ELR (cell line): ENCODE measurements at places on chromosomes 5 and 9.

GRCh38 chr5:57456531-57457135 is 26.0 kb downstream of the ACTBL2 start:
- DNase-seq: no peak

- no peak for DNase-seq
These were observed 249.7 kb downstream of the ARHGAP26 start for GRCh38 chr5:143019614-143020515.

- no peak for DNase-seq
These were observed 2.2 kb downstream of the PCDH1 start for GRCh38 chr5:141875795-141876627.

GRCh38 chr5:122485226-122485625 is 173.2 kb downstream of the SNCAIP start:
- DNase-seq: no peak

DNA sequence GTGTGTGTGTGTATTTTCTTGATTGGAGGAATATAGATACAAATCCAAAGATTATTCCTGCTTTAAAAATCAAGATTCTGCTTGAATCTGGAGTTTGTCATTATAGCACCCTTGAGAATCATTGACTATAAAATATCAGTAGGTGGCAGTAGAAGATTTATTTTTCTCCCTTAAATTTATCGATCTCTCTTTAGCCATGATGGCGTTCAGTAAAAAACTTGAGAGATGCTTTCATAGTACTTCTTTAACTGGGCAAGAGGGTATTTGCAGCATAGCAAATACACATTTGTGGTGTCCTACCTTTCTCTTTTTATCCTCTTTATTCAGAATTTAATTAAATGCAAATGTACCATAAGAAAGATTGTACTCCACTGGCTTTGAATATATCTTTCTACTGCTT is 307.7 kb downstream of the ADGRV1 start:
- peak; percentile 51 for DNase-seq

DNA sequence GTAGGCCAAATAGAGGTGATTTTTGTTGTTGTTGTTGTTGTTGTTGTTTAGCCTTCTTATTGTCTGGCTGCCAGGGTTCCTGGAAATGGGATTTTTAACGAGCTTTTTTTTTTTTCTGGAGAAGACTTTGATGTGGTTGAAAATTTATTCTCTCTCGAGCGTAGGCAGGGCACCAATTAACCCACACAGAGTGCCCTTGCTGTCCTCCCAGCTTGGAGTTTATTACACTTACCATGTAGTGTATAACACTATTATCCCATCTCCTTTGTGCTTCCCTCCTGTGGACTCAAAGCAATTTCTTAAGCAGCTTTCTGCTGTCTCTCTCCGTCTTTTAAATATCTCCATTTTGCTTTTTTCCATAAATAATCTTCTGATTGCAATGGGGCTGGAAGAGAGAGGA is 57.4 kb downstream of the OR2K2 start:
- no peak for DNase-seq

DNA sequence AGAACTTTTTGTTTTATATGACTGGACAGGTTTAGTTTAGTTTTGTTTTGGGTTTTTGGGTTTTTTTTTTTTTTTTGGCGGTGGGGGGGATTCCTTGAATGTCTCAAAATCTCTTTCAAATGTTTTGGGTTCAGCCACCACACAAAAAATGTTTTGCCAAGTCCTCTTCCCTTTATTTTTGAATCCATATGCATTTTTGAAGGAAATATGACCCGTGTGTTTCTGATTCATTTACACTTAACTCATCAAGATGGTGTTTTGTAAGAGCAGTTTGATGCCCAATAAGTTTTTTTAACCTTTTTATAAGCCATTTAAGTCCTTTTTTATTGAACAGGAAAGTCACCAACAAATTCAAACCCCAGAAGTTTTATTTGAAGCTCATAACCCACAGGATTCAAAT is 209.8 kb downstream of the CWC27 start:
- no peak for DNase-seq

DNA sequence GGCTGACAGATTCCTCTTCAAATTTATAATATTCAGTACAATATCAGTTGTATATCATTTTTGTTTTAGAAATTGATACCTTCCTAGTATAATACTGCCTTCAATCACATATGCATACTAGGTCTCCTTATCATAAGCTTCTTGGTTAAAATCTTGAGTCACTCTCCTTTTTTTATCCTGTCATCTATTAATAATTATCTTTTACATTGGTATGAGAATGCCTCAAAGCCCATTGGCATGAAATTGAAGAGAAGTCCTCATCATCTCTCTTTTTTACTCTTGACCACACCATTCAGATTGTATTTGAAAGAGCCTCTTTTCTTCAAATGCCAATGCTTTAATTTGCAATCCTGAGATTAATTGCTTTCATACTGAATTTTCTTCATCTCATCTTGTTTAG is 810.3 kb downstream of the BRINP1 start:
- DNase-seq: no peak

DNA sequence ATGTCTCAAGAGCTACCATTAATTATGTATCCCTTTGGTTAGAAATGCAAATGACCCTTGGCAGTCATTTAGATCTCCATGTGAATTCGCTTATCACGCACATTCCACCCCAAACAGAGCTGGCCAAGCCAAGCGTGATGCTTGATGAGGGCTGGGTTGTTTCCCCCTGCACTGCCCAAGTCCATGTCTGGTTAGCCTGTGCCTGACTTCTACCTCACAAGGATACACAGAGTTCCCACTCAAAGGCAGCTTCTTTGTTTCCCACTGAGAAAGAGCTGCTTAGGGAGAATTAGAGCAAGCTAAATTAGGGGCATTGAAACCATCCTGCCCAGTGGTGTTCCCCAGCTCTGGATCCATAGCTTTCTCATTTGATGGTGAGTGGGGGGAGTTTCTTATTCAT is 87.2 kb downstream of the FSTL4 start:
- DNase-seq: no peak

GRCh38 chr9:75376680-75377254 is 288.5 kb downstream of the OSTF1 start:
- no peak for DNase-seq

DNA sequence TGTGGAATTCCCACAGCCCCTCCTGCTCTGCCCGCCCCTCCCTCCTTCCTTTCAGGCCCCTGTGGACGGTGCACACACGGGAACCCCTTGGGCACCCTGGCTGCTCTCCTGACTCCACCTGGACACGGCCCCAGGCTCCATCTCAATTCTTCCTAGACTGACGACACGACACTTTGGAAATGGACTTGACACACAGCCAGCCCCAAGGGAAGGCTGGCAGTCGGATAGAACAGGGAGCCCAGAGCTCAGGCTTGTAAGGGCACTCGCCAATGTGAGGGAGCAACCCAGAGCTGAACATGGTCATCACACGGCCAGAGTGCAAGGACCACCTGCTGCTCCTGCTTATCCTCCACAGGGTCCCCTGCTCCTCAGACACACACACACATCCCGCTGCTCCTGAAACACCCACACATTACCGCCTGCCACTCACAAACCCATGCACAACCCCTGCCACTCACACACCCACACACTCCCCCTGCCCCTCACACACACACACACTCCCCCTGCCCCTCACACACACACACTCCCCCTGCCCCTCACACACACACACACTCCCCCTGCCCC is 8.9 kb downstream of the SLC9A3 start:
- no peak for DNase-seq

DNA sequence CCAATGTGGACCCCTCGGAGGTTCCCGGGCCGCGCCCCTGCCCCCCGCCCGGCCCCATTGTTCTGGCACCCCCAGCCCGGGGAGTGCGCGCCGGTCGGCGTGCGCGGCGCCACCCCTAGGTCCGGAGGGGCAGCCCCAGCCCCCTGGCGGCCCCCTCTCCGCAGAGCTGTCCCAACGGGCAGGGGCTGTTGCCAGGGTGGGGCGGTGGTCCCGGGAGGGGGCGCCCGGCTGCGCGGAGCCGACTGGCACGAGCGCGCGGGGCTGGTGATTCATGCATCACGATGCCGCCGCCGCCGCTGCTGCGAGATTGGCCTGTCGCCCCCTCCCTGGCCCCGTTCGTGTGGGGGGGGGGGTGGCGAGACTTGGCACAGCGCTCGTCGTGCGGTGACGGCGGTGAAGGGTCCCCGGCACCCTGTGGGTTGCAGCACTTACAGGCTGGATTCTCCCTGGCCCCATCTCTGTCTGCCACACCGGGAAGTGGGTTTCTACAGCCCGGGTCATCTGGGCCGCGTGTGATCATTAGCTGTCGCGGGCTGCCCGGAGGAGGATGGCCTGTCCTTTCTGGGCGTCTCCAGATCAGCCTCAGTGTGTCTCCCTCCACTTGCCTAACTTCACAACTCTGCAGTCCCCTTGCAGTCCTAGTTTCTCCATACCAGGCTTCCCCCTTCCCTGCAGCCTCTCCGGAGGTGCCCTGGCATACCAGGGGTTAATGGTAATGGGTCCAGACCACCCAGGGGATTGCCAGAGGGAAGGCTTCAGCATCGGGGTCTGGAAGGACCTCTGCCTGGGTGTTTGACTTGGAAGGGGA is 858 bp downstream of the NCS1 start:
- peak; percentile 60 for DNase-seq

GRCh38 chr5:149747141-149747832 is 17.2 kb downstream of the PPARGC1B start:
- no peak for DNase-seq

DNA sequence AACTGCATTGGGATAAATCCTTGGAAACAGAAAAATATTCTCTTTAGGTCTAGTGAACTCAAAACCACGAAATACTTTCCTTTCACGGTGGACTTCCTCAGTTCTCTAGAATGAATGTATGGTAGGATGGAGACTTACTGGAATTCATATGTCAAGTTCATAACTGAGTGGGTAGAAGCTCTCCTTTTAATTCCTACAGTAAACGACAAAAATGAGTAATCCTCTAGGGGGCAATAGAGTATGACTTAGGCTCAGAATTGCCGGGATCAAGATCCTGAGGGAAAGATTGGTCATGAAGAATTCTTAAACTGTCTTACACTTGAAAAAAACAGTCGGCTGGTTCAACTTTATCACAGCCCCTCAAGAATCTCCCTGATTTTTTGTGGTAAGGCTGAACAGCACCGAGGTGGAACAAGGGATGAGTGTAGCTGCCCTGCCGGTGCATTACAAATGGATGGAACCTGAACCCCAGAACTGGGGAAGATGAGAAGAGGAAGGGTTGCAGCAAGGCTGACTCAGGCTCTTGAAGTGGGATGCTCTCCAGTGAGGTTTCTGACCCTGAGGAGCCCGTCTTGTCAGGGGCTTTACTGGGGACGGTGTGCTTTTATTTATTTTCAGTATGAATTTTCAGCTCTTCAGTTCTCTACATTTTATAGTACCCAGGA is 14.0 kb upstream of the LOX start:
- peak; percentile 77 for DNase-seq

DNA sequence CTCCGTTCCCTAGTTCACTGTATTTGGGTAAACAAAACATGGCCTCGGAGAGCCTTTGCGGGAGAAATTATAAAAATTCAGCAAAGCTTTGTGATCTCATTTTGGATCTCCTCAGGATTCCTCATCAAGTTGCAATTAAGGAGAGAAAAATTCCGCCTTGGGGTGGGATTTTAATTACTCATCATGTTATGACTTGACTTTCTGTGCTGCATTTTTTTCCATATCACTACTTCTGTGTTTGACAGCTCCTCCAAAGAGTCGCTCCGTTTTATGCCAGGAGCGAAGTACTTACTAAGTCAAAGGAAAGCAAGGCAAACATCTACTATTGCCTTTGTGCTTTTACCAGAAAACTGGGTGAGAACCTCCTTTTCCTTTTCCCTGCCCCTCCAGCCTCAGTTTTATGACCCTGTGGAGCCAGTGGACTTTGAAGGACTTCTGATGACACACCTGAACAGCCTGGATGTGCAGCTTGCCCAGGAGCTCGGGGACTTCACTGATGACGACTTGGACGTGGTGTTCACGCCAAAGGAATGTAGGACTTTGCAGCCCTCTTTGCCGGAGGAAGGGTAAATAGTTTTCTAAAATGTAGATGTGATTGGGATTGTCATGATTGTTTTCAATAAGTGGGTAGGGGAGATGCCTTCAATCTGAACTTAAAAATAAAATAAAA is 71.5 kb downstream of the DOCK8 start:
- no peak for DNase-seq

GRCh38 chr5:1746371-1747078 is 53.1 kb downstream of the MRPL36 start:
- no peak for DNase-seq

DNA sequence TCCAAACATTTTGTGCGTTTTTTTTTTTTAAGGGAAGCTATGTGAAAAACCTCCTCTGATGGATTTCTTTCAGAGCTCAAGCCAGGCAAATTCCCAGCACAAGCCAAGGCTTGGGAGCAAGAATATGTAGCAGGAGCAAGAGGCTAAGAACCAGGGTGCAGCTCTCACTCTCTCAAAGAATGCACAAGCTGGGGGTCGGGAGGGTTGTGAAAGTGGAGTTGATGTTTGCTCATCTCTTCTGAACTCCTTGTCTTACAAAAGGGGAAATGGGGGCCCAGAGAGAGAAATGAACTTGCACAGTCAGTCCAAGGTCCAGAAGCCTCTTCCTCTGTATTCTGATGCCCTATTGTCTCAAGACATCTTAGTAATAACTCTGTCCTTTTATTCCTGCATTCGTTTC is 7.7 kb upstream of the TRAF1 start:
- no peak for DNase-seq

DNA sequence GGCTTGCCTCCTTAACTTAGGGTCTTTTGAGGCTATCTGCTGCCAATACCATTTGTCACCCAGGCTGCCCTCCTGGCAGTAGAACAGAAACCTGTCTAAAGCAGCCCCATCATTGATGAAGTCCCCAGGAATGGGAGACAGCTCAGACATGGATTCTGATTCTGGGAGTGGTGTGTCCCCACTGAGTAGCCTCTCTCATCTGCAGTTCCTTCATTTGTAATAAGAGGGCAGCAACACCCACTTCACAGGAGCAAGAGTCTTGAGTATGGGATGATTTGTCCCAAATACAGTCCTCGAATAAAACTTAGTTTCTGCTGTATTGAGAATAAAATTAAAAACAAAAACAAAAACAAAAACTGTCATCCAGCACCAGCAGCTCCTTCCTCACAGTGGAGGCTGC is 167.6 kb downstream of the ASTN2 start:
- peak; percentile 3 for DNase-seq

- DNase-seq: no peak
These were observed 19.0 kb upstream of the GGTA1 start for GRCh38 chr9:121518634-121519033.

DNA sequence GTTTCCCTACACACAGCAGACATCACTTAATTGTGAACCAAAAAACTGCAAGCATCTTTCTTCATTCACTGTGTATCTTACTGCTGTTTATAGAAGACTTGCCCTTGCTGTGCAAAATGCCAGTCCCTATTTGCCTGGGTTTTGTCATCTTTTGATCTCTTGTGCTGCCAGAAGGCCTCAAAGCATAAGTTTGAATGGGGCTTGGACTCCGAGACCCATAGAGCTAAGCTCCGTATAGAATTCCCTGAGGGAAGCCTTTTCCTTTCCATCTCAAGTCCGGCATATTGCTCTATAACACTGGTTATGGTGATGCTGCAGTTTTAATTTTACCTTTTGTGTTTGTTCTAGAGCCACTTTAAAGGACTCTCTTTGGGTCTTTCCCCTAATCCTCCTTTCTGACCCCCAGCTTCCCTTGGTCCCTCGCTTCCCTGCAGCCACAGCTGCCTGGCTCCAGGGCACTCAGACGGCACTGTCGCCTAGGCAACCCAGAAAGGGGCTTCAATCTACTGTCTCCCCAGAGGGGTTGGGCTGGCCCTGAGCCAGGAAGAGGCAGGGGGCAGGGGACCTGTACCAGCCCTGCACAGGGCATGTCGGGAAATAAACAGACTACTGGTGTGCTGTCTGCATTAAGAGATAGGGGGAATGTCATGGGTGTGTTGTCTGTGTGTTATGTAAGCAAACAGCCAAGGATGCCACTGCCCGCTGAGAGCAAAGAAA is 73.4 kb upstream of the MELK start:
- no peak for DNase-seq

- DNase-seq: no peak
These were observed 201.3 kb downstream of the ALDH1A1 start for GRCh38 chr9:72751541-72751940.
